Spinal cord (tissue), 10 donors: ENCODE measurements at places on chromosomes 2 and 18.

- DNase-seq, result no peak
Observed at GRCh38 chr2:222436040-222436413, 11.7 kb downstream of the SGPP2 start.

- DNase-seq, result no peak
Observed at GRCh38 chr2:236628256-236628901, 58.8 kb downstream of the ACKR3 start.

GRCh38 chr2:114545052-114545451, 102.6 kb downstream of the DPP10 start:
- no peak for DNase-seq

DNA sequence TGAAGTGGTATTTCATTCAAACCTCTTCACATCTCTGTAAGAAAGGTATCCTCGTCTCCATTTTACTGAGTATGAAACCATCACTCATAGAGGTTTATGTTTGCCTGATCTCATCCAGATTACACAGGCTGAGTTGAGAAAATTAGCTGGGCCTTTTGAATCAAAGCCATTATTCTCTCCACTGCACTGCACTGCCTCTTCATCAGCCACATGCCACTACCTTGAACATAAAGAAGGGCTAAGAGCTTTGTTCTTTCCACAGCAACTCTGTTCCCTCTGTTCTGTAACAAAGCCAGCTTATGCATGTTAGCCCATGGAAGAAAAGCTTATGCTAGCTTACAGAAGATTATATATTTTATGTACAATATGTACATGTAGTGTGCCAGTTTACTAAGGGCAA, 362.6 kb upstream of the DLGAP1 start:
- DNase-seq, result no peak

- DNase-seq, result peak; percentile 90
Observed at GRCh38 chr18:55588111-55588869, at the start of gene TCF4. TSS of gene TCF4 (minus strand) at chr18:55588192. CDS start at chr18:55587116, 1,076 bp downstream.

DNA sequence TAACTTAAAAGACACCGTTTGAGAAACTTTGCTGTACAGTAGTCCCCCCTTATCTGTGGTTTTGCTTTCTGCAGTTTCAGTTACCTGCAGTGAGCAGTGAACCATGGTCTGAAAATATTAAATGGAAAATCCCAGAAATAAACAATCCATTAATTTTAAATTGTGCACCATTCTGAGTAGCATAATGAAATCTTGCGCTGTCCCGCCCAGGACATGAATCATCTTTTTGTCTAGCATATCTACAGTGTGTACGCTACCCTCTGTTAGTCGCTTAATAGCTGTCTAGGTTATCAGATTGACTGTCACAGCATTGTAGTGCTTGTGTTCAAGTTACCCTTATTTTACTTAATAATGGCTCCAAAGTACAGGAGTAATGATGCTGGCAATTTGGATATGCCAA, 6.1 kb downstream of the ARPC2 start:
- peak; percentile 32 for DNase-seq

DNA sequence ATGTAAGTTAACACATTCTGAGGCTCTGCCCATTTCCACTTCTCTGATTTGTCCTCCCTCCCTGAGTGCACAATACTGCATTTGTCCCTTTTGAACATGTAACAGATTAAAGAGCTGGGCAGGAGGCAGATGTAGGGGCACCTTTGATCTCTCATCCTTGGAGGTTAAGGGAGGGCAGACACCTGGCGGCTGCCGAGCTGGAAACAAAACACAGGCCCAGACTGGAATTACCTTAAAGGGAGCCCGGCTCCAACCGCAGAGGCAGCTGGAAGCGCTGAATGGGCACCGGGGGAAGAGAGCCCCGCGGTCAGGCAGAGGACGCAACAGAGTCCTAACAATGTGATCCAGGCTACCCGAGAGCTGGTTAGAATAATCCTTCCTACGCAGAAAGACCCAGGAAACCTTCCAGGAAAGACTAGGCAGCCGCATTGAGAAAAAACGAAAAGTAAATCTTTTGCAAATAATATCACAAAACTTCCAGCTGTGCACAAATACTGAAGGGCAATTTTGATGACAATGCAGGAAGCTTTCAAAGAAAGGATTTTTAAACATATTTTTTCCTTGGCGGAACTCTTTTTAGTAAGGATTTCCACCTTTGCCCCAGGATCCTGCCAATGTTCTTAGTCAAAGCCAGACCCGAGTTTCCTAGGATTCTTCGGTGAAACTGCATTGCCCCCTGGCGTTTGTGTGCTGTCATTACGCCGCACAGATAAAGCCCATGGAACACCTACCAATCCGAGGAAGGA, 216.0 kb downstream of the TGIF1 start:
- DNase-seq, result peak; percentile 81

GRCh38 chr2:10514273-10514672, 66.1 kb upstream of the ODC1 start:
- DNase-seq, result no peak

- peak; percentile 2 for DNase-seq
Observed at GRCh38 chr2:225894236-225894980, 494.9 kb downstream of the NYAP2 start.

- DNase-seq, result no peak
Observed at GRCh38 chr2:168528016-168528415, 71.9 kb downstream of the CERS6 start.

DNA sequence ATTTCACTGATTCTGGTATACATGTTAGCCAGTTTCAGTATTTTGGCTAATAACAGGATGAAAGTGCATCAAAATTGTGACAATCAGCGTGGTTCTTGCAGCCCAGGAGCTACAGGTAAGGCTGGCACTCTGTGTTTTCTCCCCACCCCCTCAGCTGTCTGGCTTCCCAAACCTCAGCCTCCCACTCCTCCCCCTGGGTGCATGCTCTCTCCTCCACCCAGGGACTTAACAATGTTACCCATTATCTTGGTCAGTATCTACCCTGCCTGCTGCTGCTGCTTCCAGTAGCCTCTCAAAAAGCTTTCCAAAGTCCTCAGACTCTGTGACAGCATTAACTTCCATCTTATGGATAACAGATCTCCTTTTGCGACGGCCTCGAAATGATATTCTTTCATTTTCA, 41.0 kb downstream of the TRABD2A start:
- DNase-seq, result no peak

DNA sequence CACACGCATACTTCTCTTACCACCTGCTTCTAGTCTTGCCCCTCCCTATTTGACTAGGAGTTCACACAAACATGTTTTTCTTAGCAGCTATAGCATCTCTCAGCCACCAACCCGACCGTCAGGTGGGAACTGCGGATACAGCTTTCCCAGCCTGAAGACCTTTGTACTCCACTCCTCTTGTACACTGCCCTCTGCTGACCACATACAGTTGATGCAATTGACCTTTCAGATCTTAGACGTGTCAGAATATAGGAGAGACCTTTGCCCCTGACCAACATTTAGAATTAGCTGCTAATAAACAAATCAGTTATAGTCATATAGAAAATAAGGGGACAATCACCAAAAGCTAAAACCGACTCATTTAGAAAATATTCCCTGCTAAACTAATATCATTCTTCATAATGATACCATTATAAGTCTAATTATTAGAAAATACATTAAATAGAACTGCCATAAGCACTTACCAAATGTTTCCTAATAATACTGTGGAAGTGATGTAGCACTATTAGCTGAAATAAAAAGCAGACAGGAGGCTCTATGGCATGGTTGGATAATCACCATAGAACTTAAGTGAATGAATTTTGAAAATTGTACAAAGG, 208.4 kb downstream of the RAD51AP2 start:
- DNase-seq, result peak; percentile 68

- DNase-seq, result no peak
Observed at GRCh38 chr18:63454497-63454896, 22.3 kb upstream of the SERPINB5 start.

GRCh38 chr18:22848615-22849014, 84.5 kb upstream of the RBBP8 start:
- DNase-seq, result no peak

- DNase-seq, result no peak
Observed at GRCh38 chr18:22549260-22549937, 131.7 kb upstream of the CTAGE1 start.

- no peak for DNase-seq
Observed at GRCh38 chr2:98419544-98419943, 25.1 kb upstream of the INPP4A start.

DNA sequence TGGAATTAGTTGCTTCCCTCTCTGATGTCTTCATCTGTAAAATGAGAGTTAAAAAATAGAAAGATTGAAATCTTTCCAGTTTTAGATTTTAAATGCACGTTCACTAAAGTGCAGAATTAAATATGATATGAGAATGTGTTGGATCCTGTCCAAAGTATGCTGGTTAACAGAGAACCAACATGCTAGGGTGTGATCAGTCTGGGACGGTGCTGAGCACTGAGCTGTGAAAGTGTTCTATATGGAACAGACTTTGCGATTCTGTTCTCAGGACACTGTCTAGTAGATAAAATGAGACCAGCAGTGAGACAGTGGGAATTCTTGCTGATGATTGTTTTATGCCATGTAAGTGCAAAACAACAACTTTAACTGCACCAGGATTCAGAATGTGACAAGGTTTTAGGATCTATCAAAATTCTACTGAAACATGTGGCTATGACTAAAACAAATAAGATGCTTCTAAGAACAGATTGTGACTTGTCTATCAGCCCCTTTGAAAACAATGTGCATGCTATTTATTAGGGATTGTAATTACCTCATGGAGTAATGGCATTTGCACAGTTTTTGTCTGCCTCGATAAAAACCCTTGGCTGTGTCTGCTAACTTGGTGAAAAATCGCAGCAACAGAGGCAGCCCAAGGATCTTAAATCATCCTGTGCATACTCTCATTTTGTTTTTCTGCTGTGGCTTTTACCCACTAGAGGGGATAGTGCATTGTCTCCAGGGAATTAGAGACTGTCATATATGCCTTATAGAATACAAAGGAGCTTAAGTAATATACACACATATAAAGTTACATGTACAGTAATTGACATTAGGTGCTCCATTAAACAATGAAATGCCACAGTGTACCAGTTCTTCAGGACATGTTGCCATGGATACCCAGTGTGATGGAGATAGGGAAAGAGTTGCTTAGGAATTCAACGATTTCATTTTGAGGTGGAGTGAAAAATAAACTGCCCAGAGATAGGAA, 55.1 kb downstream of the MAP3K20 start:
- DNase-seq, result peak; percentile 92
